Activated naive CD4-positive, alpha-beta T cell treated with anti-CD3 and anti-CD28 coated beads for 36 hours (primary cell): ENCODE measurements at places on chromosomes 7 and 10. TPM values are rescaled to one million over a fixed set of nuclear protein-coding genes. Genes with fewer than 3 reads are reported as not detected.

NKX1-2 gene
- not detected for total RNA-seq

DNA sequence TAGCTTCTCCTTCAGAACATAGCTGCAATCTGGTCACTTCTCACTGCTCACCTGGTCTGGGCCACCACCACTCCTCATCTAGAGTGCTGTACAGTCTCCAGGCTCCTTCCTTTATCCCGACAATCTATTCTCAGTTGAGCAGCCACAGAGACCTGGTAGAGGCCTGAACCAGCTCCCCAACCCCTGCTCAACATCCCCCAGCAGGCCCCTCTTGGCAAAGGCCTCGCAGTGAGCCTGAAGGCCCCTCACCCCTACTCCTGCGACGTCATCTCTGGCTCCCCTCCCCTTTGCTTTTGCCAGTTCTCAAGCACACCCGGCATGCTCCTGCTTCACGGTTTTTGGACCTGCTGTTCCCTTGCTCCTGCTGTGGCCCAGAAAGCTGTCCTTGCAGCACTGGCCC, 113.9 kb downstream of the ARHGAP22 start:
- H3K36me3 ChIP-seq, result no peaks in the 10 kb centered on the region
- no peak overlapping the region for H3K27ac ChIP-seq
- H3K4me3 ChIP-seq, result no peak overlapping the region
- no peak for DNase-seq
- H3K4me1 ChIP-seq, result peaks cover 14% of the 10 kb centered on the region
- H3K27me3 ChIP-seq, result peaks cover 12% of the 10 kb centered on the region

C10orf90 gene
- not detected for total RNA-seq

GRCh38 chr7:117810642-117811512, 62.4 kb downstream of the CTTNBP2 start:
- no peak for DNase-seq
- no peaks in the 10 kb centered on the region for H3K36me3 ChIP-seq
- no peak overlapping the region for H3K27ac ChIP-seq

GSTK1 gene
- total RNA-seq, result 186 TPM

DNA sequence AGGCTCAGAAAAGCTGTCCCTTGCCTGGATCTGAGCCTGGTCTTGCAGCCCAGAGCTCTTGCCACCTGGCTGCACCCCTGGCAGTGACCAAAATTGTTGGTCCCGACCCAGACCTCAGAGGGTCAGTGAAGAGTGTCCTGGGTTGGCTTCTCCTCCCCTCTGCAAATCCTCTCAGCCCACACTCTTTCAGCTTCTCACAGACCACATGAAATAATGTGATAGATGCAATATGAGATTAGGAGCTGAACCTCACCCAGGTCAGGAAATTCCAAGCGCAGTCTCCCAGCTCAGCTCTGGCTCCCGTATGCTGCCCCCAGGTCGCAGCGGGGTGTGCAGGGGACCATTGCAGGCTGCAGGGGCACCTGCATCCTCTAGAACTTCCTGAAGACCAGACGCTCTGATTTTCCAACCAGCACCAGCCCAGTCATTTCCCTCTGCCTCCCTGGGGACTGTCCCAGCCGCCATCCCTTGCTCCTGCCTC, 19.6 kb upstream of the RET start:
- H3K4me3 ChIP-seq, result no peak overlapping the region
- no peaks in the 10 kb centered on the region for H3K4me1 ChIP-seq
- peaks cover 7% of the 10 kb centered on the region for H3K27me3 ChIP-seq
- H3K36me3 ChIP-seq, result no peaks in the 10 kb centered on the region
- no peak overlapping the region for H3K27ac ChIP-seq

GPR37 gene
- total RNA-seq, result not detected

- peak overlapping the region; percentile 20 for H3K4me3 ChIP-seq
- peaks cover 63% of the 10 kb centered on the region for H3K4me1 ChIP-seq
- H3K36me3 ChIP-seq, result no peaks in the 10 kb centered on the region
- H3K27me3 ChIP-seq, result peaks cover 72% of the 10 kb centered on the region
These were observed 2.4 kb upstream of the HMX2 start for GRCh38 chr10:123145542-123146012.
